ENCODE measurements at places on chromosomes 7 and 10.

DNA sequence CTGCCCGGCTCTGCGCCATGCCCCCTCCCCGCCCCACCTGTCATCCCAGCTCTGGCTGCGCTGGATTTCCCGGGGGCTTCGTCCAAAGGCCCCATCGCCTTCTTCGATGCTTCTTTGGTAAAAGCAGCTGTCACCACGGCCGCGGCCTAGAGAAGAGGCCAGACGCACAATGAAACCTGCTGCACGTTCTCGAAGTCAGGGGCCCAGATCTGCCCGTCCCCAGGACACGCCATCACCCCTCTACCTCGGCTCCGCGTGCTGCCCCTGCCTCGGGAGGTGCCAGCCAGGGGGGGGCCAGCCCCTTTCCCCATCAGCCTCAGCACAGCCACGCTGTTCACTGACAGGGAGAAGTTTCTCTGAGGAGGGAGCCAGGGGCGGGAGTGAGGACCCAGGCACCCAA, 6.8 kb downstream of the GIGYF1 start:
- no peak for DNase-seq

DNA sequence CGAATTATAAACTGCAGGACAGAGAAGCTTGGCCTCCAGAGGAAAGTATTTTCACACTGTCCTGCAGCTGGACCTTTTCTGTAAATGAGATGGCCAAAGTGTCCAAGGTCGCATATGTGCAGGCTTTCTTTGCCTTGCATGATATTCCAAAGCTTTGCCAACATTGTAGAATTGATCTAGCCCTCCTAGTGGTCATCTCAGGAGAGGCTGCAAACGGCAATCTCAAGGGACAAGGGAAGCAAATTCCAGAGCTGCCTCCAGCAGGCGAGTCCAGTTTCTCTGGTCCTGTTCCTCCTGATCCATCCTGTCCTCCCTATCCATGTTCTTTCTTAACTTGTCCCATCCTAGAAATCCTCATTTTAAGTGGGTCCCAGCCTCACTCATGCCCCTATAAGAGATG, 373.4 kb upstream of the PCDH15 start:
- no peak for DNase-seq

DNA sequence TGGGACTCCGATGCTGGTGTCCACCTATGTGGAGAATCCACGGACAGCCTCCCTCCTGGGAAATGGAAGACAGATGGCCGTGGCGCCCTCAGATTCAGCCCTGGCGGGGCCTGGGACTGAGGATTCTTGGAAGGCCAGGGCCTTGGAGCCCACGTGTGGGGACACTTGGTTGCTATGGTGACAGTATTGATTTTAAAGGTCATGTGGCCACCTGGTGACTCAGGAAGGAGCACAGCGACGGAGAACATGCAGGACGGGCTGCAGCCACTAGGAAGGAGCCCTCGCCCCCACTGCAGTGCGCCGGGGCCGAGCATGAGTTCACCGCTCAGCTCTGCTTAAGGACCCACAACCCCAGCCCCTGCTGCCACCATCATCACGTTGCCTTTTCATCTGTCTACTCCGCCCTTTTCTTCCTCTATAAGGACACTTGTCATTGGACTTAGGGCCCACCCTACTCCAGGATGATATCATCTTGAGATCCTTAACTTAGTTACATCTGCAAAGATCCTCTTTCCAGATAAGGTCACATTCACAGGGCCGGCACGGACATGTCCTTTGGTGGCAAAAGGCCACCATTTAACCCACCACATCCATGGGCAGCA, 3.7 kb upstream of the STK32C start:
- DNase-seq: no peak

DNA sequence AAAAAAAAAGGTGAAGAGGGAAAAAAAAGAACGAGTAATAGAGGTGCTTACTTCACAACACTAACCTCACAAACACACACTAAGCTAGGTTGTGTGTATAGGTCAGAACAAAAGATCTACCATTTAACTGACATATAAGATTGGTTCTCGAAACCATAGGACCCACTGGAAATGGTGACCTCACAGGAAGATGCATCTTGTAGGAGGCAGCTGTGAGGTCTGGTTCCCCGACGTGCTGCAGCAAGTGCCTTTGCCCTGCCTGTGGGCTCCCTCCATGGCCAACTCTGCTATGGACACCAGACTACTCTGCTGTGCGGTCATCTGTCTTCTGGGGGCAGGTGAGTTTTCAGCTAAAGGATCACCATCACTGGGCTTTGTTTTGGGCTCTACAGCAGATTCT, 133.8 kb upstream of the PRSS1 start:
- DNase-seq: no peak

DNA sequence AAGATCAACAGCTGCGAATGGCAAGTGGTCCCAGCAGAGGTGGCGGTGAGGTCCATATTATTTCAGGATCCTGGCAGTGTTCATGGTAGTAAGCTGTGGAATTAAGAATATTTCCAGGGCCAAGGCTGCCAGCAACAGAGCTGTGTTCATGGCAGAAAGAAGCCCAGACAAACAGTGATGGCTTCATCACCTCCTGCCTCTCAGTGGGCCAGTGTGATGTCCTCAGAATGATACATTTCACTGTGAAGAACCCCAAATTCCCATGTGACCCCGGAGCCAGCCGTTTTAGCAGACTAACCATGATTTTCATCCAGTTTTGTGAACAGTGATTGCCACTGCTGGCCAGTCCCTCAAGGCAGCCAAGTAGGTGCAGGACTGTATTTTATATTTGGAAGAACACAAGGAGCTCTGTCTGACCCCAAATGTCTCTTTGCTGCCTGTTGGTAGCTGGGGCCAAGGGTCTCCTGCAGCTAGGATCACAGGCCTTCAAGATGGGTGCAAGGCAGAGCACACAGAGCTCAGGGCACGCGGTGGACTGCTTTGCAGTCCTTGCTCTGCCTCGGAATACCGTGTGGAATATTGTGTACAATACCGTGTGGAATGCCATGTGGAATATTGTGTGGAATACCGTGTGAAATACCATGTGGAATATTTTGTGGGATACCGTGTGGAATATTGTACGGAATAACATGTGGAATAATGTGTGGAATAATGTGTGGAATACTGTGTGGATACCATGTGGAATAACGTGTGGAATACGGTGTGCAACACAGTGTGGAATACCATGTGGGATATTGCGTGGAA, 132.3 kb upstream of the CHST15 start:
- DNase-seq: no peak

DNA sequence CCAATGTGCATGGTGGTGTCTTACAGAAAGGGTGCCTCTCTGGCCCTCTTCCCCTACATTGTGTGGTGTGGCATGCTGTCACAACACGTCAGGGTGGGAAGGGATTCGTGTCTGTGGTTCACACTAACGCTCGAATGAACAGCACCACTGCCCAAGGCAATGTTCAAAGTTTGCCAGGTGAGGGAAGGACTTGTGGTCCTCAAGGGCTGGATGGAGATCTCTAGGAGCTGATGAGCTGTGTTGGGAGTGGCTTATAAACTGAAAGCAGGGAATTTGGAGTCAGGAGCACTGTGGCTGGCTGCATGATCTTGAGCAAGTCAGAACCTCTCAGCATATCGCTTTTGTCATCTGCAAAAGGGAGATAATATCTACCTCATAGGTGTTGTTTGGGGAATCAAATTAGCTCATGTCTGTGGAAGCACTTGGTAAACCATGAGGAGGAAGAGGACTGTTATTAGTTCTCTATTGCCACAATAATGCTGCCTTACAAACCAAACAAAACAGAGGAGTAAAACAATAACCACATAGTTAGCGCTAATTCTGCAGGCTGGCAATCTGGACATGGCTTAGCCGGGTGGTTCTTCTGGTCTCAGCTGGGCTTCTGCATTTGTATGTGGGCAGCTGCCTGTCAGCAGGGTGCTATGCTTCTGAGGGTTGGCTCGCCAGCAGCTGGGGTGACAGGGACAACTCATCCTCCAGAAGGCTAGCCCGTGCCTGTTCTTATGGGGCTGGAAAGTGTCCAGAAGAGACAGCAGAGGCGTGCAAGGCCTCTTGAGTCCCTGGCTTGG, 22.9 kb upstream of the C10orf105 start:
- no peak for DNase-seq

GRCh38 chr10:129277084-129277483, 190.0 kb upstream of the MGMT start:
- no peak for DNase-seq

DNA sequence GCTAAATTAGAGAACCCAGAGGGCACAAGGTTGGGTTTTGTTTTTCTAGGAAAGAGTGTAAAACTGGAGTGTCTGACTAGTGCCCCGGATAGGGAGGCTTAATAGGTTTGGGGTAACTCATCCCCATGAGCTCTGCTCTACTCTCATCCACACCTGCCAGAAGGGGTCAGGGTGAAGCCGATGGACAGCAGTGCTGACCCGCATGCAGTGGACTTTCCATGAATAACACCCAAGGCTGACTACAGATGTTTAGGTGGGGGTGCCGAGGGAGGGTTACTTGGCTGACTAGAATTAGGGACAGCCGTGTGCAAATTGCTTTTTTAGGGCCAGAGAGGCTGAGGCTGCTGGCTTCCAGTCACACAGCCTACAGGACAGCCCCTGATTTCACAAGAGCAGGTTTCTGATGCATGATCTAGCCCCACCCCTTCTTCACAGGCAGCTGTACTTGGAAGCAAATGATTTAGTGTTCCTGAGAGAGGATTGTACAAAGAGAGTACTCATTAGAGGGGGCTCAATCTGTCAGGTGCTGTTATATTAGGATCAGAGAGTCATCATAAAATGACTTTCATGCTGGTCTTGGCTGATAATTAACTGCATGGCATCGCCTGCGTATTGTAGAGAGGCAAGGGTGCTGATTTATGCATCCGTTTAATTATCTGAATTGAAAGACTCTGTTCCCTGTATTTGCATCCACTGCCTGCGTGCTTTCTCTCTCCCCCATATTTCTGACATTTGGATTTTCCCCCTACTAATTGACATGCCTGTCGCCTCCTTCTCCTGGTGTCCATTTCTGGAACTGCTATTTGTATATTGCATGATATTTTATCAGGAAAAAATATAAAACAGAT, 9.5 kb downstream of the INHBA start:
- DNase-seq: no peak

DNA sequence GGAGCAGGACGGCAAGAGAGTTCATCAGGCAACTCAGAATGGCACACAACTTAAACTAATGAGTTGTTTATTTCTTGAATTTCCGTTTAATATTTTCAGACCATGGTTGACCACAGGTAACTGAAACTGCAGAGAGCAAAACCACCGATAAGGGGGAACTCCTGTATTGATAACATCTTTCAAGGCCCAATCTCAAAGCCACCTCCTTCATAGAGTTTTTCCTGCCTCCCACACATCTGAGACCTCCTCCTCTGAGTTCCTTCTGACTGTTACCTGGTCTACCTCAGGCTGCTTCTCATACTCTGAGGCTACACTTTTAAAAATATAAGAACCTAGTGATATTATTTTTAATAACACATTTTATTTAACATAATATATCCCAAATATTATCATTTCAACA, 341.5 kb upstream of the NPVF start:
- no peak for DNase-seq

- DNase-seq: no peak
Observed at GRCh38 chr10:124344931-124345330, 73.8 kb downstream of the OAT start.
